ENCODE measurements at places on chromosomes 7 and 10. TPM values are rescaled to one million over a fixed set of nuclear protein-coding genes. Genes with fewer than 3 reads are reported as not detected.

DNA sequence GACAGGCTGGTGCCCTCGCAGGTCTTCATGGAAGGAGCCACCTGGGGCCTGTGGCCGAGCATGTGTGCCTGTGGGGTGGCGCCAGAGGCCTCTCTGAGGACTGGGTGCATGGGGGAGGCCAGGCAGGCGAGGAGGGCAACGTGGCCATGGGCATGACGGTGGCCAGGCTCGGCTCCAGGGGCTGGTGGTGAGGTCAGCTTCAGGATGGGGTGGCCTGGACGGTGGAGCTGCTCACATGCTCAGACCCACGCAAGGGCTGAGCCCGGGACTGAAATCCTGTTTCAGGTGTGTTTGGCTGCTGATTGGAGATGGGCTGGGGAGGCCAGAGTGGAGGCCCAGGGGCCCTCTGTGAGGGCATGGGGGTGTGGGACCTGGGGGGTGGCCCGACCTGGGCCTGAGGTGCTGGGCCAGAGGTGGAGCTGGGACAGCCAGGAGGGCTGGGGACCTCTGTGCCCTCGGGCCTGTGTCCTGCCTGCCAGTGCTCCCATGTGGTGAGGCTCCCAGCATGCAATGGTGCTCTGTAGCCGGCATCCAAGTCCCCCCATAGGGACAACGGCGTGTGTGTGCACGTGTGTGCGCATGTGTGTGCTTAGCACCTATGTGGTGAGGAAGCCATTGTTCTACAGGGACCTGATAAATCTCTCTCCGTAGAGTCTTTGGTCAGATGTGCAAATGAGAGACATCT, 71.1 kb downstream of the INPP5A start:
- H3K36me3 ChIP-seq, result no peaks in the 10 kb centered on the region
- peaks cover 20% of the 10 kb centered on the region for H3K4me1 ChIP-seq
- H3K27me3 ChIP-seq, result no peaks in the 10 kb centered on the region
- no peak for DNase-seq

DNA sequence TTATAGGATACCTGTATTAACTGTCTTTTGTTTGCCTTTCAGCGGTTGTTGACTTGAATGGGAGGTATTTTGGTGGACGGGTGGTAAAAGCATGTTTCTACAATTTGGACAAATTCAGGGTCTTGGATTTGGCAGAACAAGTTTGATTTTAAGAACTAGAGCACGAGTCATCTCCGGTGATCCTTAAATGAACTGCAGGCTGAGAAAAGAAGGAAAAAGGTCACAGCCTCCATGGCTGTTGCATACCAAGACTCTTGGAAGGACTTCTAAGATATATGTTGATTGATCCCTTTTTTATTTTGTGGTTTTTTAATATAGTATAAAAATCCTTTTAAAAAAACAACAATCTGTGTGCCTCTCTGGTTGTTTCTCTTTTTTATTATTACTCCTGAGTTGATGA, 26.6 kb downstream of the RBM17 start:
- no peaks in the 10 kb centered on the region for H3K27me3 ChIP-seq
- no peak for DNase-seq
- H3K27ac ChIP-seq, result peak overlapping the region; percentile 58
- peaks cover 66% of the 10 kb centered on the region for H3K36me3 ChIP-seq

GRCh38 chr7:35702541-35702940, 7.6 kb upstream of the HERPUD2 start:
- no peaks in the 10 kb centered on the region for H3K4me1 ChIP-seq
- H3K27ac ChIP-seq, result no peak overlapping the region
- H3K4me3 ChIP-seq, result no peak overlapping the region
- no peaks in the 10 kb centered on the region for H3K36me3 ChIP-seq

- no peak overlapping the region for H3K27ac ChIP-seq
- H3K27me3 ChIP-seq, result no peaks in the 10 kb centered on the region
- no peak for DNase-seq
- no peaks in the 10 kb centered on the region for H3K4me1 ChIP-seq
- H3K36me3 ChIP-seq, result no peaks in the 10 kb centered on the region
- no peak overlapping the region for H3K4me3 ChIP-seq
Observed at GRCh38 chr7:137762334-137762733, 84.4 kb downstream of the DGKI start.

- no peak overlapping the region for H3K27ac ChIP-seq
- DNase-seq, result no peak
- no peaks in the 10 kb centered on the region for H3K27me3 ChIP-seq
Observed at GRCh38 chr10:28631896-28632583, 45.3 kb upstream of the BAMBI start.

DNA sequence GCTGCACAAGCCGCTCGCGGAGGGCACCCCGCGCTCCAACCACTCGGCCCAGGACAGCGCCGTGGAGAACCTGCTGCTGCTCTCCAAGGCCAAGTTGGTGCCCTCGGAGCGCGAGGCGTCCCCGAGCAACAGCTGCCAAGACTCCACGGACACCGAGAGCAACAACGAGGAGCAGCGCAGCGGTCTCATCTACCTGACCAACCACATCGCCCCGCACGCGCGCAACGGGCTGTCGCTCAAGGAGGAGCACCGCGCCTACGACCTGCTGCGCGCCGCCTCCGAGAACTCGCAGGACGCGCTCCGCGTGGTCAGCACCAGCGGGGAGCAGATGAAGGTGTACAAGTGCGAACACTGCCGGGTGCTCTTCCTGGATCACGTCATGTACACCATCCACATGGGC, 50.0 kb downstream of the FIGNL1 start:
- H3K36me3 ChIP-seq, result no peaks in the 10 kb centered on the region
- peaks cover 5% of the 10 kb centered on the region for H3K27me3 ChIP-seq
- H3K4me3 ChIP-seq, result no peak overlapping the region
- no peaks in the 10 kb centered on the region for H3K4me1 ChIP-seq

DNA sequence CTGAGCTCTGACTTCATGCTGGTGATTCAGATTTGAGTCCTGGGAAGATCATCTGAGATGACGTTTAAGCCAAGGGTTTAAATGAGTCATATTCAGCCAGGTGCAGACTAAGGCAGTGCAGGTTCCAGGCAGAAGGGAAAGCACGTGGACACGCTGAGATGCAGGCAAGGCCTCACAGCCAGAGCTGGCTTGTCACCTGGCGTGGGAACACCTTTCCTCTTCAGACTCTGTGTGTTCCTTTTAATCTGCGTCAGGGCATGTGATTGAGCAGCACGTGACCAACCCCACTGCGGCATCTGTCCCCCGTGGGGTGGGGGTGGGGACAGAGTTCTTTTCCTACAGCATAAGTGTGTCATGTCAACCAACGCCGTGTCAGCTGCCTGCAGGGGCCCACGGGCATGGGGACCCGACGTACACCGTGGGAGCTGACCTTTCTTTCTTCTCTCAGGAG, 10.7 kb upstream of the IDI2 start:
- peak; percentile 37 for DNase-seq
- H3K27ac ChIP-seq, result peak overlapping the region; percentile 94
- no peaks in the 10 kb centered on the region for H3K36me3 ChIP-seq
- H3K4me3 ChIP-seq, result no peak overlapping the region
- H3K27me3 ChIP-seq, result no peaks in the 10 kb centered on the region

- no peak overlapping the region for H3K27ac ChIP-seq
- H3K4me3 ChIP-seq, result no peak overlapping the region
- H3K27me3 ChIP-seq, result no peaks in the 10 kb centered on the region
Observed at GRCh38 chr7:20861468-20861867, 74.8 kb upstream of the SP8 start.

DNA sequence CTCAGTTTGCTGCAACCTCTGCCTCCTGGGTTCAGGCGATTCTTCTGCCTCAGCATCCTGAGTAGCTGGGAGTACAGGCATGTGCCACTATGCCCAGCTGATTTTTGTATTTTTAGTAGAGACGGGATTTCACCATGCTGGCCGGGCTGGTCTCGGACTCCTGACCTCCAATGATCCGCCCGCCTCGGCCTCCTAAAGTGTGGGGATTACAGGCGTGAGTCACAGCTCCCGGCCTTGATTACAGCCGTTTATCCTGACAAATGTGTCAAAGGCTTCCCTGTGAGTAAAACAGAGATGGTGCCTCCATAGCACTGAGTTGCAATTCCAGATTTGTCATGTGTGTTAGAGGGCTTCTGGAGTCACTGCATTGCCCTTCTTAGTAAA, 273.7 kb downstream of the CCDC3 start:
- no peaks in the 10 kb centered on the region for H3K36me3 ChIP-seq
- H3K4me1 ChIP-seq, result no peaks in the 10 kb centered on the region
- no peak overlapping the region for H3K4me3 ChIP-seq

The CUZD1 gene
- 0.19 TPM for total RNA-seq

DNA sequence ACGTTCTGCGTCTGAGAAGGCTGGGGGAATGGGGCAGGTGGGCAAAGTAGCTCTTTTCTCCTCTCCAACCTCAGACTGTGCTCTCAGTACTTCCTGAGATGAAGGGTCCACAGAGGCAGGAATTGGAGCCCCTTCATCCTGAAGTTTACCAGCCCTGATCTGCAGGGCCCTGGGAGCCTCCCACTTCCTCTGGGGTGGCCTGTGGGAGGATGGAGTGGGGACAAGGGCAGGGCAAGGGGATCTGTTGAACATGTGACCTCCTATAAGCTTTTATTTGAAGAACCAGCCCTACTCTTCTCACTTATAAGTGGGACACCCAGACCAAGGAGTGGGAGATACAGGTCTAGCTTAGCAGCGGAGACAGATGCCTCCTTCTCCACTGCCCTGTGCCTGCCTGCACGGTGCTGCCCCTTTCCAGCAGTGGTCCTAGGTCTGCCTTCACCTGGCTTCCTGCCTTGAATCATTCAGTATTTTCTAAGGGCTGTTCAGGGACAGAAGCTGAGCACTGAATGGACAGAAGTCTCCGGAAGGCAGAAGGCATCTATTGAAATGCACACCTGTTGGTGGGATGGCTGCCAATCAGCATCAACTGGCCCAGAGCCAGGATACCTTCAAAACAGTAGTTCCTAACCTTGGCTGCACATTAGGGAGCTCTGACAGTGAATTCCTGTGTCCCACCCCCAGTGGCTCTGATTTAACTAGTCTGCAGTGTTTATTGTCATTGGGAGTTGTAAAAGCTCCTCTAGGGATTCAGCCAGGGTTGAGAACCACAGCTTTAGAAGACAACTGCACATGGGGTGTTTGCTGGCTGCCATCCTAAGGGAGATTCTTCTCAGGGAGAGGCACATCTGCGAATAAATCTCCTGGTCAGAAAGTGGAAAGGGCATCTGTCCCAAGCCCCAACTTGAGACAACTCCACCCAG, 2.7 kb upstream of the ARHGAP22 start:
- H3K4me1 ChIP-seq, result no peaks in the 10 kb centered on the region
- H3K27me3 ChIP-seq, result no peaks in the 10 kb centered on the region
- no peaks in the 10 kb centered on the region for H3K36me3 ChIP-seq
- no peak overlapping the region for H3K27ac ChIP-seq

DNA sequence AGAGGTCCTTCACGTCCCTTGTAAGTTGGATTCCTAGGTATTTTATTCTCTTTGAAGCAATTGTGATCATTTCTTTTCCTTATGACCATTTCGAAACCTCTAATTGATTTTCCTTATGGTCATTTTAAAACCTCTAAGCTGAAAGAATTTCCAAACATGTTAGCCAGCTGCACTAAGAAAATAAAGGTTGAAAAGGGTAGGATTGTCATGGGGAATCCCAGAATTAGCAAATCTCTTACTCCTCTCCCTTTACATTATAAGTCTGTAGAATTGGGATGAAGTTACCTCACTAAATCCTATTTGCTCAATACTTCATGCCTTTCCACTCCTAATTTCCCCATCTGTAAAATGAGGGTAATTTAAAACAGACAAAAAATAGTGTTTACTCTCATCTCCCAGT, 79.5 kb downstream of the FAM185A start:
- peaks cover 21% of the 10 kb centered on the region for H3K36me3 ChIP-seq
- H3K27ac ChIP-seq, result no peak overlapping the region
- no peak for DNase-seq
- H3K4me3 ChIP-seq, result no peak overlapping the region

The DGKI gene
- total RNA-seq, result 0.45 TPM

DNA sequence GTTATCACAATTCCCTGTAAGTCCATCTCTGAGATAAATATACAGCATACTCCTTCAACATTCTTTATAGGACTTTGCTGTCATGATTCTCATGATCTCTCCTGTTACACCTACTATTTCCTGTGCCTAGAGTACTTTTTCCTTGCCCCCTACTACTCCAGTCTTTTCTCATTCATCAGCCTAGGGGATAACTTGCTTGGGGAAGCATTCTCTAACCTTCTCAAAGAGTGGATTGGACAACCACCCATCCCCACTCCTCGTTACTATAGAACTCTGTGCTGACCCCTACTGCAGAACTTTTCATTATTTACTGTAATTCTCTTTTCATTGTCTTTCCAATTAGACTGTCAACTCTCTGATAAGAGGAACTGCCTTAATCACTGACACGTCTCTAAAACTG, 57.4 kb upstream of the TFEC start:
- H3K27ac ChIP-seq, result no peak overlapping the region
- no peak for DNase-seq
- H3K4me1 ChIP-seq, result no peaks in the 10 kb centered on the region
- H3K4me3 ChIP-seq, result no peak overlapping the region
- H3K36me3 ChIP-seq, result no peaks in the 10 kb centered on the region

The ADCYAP1R1 gene
- total RNA-seq, result 1.3 TPM

DNA sequence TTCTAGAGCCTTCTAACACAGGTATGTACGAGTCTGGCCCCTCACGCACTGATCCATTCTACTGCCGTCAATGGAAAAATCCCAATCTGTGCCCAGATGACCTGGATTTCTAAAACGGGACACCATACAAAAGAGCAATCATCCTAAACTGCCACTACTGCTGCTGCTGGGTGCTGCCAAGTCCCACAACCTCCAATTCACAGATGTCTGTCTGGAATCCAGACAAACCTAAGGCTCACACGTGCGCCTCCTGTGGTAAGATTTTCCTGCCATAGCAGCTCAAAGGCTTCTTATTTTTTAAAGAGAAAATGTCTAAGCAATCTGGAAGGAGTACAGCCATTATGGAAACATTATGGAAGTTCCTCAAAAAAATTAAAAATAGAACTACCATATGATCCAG, 40.9 kb downstream of the JCAD start:
- no peaks in the 10 kb centered on the region for H3K27me3 ChIP-seq
- H3K4me1 ChIP-seq, result peaks cover 5% of the 10 kb centered on the region
- H3K36me3 ChIP-seq, result no peaks in the 10 kb centered on the region
- no peak for DNase-seq
- H3K4me3 ChIP-seq, result no peak overlapping the region

DNA sequence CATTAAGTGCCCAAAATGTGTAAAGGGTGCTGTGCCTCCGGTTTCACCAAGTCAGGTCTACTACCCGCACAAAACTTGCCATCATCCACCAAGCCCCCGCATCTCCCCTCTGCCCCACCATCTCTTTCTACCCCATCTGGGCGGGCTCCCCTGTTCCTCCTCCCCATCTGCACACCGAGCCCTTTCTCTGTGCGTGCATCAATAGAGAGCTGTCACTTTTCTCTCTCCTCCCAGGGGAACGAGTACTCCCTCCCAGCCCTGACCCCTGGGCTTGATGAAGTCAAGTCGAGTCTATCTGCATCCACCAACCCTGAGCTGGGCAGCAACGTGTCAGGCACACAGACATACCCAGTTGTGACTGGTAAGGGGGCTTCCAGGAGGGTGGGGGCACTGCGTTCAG, 63.5 kb downstream of the PAX2 start:
- no peaks in the 10 kb centered on the region for H3K4me1 ChIP-seq
- H3K4me3 ChIP-seq, result no peak overlapping the region
- no peaks in the 10 kb centered on the region for H3K36me3 ChIP-seq
- DNase-seq, result no peak
- H3K27me3 ChIP-seq, result peaks cover 72% of the 10 kb centered on the region

The COMTD1 gene
- total RNA-seq, result 15.2 TPM

The ESYT2 gene
- total RNA-seq, result 35.9 TPM

- DNase-seq, result no peak
- H3K36me3 ChIP-seq, result no peaks in the 10 kb centered on the region
- peaks cover 12% of the 10 kb centered on the region for H3K4me1 ChIP-seq
- no peaks in the 10 kb centered on the region for H3K27me3 ChIP-seq
- H3K4me3 ChIP-seq, result no peak overlapping the region
Observed at GRCh38 chr7:37205451-37205850, 243.2 kb downstream of the ELMO1 start.
